Hematopoietic multipotent progenitor cell treated with erythropoietin and hydrocortisone succinate and interleukin-3 and kit ligand, for 6 days (in vitro differentiated cells): ENCODE measurements at places on chromosomes 13 and 19.

DNA sequence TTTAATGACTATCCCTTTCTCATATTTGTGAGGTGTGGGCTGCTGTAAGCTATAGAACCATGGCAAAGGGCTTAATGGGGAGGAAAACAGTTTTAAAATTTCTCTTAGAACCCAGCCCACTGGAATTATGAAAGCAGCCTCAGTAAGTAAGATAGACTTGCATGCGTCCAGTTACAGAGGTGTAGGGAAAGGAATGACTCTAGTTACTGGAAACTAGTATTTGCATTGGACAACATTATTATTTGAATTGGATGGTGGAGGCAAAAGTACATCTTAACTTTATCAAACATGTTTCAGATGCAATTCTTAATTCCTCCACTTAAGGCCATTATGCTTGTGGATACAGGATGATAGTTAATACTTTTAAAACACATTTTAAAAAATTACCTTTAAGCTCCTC, 292.9 kb downstream of the SPRY2 start:
- DNase-seq: no peak

- DNase-seq: no peak
Observed at GRCh38 chr13:111047326-111047725, 67.8 kb upstream of the ARHGEF7 start.

GRCh38 chr19:1254081-1254527, 5.7 kb downstream of the MIDN start:
- no peak for DNase-seq

- no peak for DNase-seq
Observed at GRCh38 chr19:49779731-49780555, 13.1 kb downstream of the AP2A1 start.

DNA sequence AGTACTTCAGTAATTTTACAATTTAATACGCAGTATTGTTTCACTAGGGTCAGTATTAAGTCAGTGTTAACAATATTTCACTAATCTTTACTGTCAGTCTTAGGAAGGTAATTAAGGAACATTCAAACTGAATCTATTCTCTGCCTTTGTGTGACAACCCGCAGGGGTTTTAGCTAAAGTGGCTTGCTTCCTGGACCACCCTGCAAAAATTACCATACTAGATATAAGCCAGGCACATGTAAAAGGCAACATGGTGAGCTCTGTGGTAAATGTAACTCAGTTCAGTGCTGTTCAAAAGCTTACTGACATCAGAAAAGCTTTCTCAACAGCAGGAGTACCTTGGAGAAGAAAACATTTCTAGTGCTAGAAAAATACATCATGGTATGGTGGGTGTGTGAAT, 116.7 kb downstream of the FREM2 start:
- DNase-seq: no peak

- DNase-seq: peak; percentile 56
Observed at GRCh38 chr19:44642377-44642776, 1.3 kb upstream of the PVR start.

- no peak for DNase-seq
Observed at GRCh38 chr19:57437931-57438330, 2.8 kb downstream of the ZNF749 start.

- no peak for DNase-seq
Observed at GRCh38 chr13:109816112-109816807, 29.9 kb upstream of the IRS2 start.

- no peak for DNase-seq
Observed at GRCh38 chr13:33524086-33524485, 238.5 kb upstream of the STARD13 start.

DNA sequence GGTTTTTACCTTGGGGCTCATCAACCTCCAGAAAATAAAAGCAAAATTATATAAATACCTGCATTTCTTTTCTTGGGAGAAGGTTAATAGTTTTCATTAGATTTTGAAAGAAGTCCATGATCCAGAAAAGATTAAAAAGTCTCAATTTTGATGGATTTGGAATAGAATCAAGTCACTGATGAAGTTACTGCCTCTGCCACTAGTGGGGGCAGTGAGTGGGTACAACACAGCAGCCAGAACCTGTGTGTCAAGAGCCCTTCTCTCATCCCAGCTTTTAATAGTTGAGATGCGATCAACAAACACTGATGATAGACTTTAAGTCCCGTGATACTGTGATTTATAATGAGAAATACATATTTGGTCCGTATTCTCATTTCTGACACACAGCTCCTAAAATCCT, 686.7 kb downstream of the DIAPH3 start:
- DNase-seq: peak; percentile 24
